Smooth muscle cell of trachea (primary cell): ENCODE measurements at places on chromosomes 11 and 22. TPM values are rescaled to one million over a fixed set of nuclear protein-coding genes. Genes with fewer than 3 reads are reported as not detected.

PTPMT1 gene
- total RNA-seq, result 69.1 and 79.6 TPM in 2 replicates

IGSF22 gene
- total RNA-seq, result not detected in 2 replicates

RPS19BP1 gene
- 45.0 and 60.1 TPM in 2 replicates for total RNA-seq

KLHL35 gene
- total RNA-seq, result 2.5 and 3.3 TPM in 2 replicates

TRPC6 gene
- total RNA-seq, result 0.15 and 0.17 TPM in 2 replicates

DDT gene
- 120 and 140 TPM in 2 replicates for total RNA-seq

LDHAL6A gene
- total RNA-seq, result not detected in 2 replicates

PARVA gene
- 34.0 and 53.1 TPM in 2 replicates for total RNA-seq

KCNJ5 gene
- 0.17 and 0.29 TPM in 2 replicates for total RNA-seq

C22orf31 gene
- 0.15 TPM in 1 of 2 replicates, not detected in the other for total RNA-seq

AQP11 gene
- 2.0 and 18.7 TPM in 2 replicates for total RNA-seq

ZP1 gene
- total RNA-seq, result 0.17 TPM in 1 of 2 replicates, not detected in the other

CXCR5 gene
- under 0.01 TPM in 1 of 2 replicates, not detected in the other for total RNA-seq

PNPLA2 gene
- total RNA-seq, result 25.7 and 47.6 TPM in 2 replicates

PHOX2A gene
- total RNA-seq, result not detected in 2 replicates

RNF121 gene
- 38.7 and 42.0 TPM in 2 replicates for total RNA-seq

PATE1 gene
- total RNA-seq, result not detected in 2 replicates

SNX19 gene
- total RNA-seq, result 85.8 and 112 TPM in 2 replicates

TMEM121B gene
- under 0.01 and 0.15 TPM in 2 replicates for total RNA-seq

NCR3LG1 gene
- total RNA-seq, result 5.1 and 6.0 TPM in 2 replicates

ZFP91 gene
- 32.3 and 54.4 TPM in 2 replicates for total RNA-seq

NXPE1 gene
- total RNA-seq, result not detected in 2 replicates

FLRT1 gene
- total RNA-seq, result 0.15 and 0.50 TPM in 2 replicates

KLHDC7B gene
- 0.15 and 0.33 TPM in 2 replicates for total RNA-seq

LGR4 gene
- total RNA-seq, result 6.9 and 8.3 TPM in 2 replicates

USH1C gene
- not detected in 2 replicates for total RNA-seq

ABTB2 gene
- 4.5 and 9.6 TPM in 2 replicates for total RNA-seq

WNT7B gene
- total RNA-seq, result 0.17 TPM in 1 of 2 replicates, not detected in the other

WBP2NL gene
- total RNA-seq, result 0.73 and 1.7 TPM in 2 replicates

CDHR5 gene
- under 0.01 TPM in 1 of 2 replicates, not detected in the other for total RNA-seq

OR8A1 gene
- total RNA-seq, result not detected in 2 replicates

CARD10 gene
- 2.0 and 4.1 TPM in 2 replicates for total RNA-seq

TYMP gene
- 20.4 and 45.8 TPM in 2 replicates for total RNA-seq

TBX10 gene
- total RNA-seq, result not detected in 2 replicates

RTN3 gene
- total RNA-seq, result 96.1 and 102 TPM in 2 replicates

BARX2 gene
- total RNA-seq, result not detected in 2 replicates

FOXRED2 gene
- 9.2 and 9.9 TPM in 2 replicates for total RNA-seq
